Stimulated activated CD8-positive, alpha-beta memory T cell treated with anti-CD3 and anti-CD28 coated beads, Interleukin-15, amount 100 ng/mL, for 1 hour (primary cell): ENCODE measurements at places on chromosomes 2 and 18.

DNA sequence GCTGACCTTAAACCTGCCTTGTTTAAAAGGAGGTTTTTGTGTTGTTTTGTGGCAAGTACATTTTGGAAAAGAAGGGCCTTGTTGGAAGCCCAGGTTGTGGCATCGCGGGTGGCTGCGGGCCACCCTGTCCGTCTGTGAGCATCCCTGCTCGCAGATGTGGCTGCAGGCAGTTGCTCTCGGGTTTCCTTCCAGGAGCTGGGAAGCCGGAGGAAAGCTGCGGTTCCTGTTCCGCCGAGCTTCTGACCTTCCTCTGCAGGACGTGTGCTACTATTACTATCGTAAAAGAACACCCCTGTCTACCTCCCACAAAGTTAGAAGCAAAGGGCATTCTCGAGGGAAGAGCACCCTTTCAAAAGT, 766 bp downstream of the MFF start:
- no peak for DNase-seq

- no peak for DNase-seq
These were observed 367.8 kb upstream of the HS6ST1 start for GRCh38 chr2:128686497-128686859.

GRCh38 chr2:216474925-216475670, 23.5 kb upstream of the RPL37A start:
- no peak for DNase-seq

GRCh38 chr2:179234658-179235240, 29.9 kb downstream of the SESTD1 start:
- DNase-seq = no peak
